ENCODE measurements at places on chromosomes 13 and 19.

GRCh38 chr13:52127378-52127777, 1.5 kb downstream of the NEK5 start:
- no peak for DNase-seq

GRCh38 chr13:113734826-113735125, 24.2 kb upstream of the TMEM255B start:
- DNase-seq, result no peak

- no peak for DNase-seq
Observed at GRCh38 chr13:97091196-97091595, 96.9 kb upstream of the OXGR1 start.

DNA sequence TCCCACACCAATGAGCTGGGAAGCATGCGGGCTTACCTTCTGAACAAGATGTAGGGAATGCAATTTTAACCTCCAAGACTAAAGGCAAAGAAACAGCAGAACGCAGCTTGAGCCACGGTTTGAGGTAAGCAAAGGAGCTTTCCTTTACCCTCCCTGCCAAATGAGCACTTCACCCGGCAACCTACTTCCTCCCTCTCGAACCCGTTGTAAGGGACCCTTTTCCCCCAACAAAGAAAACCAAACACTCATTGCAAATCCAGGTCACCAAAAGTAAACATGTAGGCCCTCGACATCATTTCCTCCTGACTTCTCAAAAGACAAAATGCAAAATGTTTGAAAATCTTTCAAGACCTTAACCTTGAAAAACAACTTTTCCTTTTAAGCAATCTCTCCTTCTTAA, 65.3 kb downstream of the ABCC4 start:
- DNase-seq, result no peak

DNA sequence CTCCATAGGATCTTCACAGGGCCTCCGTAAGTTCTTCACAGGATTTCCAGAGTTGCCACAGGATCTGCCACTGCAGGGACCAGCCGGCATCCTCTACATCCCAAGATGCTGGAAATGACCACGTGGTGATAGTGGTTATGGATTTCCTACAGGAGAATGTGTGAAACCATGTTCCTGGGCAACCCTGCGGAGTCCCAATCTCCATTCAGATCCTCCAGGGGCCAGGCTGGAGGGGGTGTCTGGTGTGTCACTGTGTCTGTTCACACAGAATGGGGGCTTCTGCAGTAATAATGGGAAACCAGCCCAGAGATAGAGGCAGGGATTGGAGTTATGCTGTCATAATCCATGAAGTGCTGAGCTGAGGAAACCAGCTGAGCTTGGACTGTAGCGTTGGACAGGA, 8.6 kb downstream of the LILRA6 start:
- DNase-seq, result no peak

DNA sequence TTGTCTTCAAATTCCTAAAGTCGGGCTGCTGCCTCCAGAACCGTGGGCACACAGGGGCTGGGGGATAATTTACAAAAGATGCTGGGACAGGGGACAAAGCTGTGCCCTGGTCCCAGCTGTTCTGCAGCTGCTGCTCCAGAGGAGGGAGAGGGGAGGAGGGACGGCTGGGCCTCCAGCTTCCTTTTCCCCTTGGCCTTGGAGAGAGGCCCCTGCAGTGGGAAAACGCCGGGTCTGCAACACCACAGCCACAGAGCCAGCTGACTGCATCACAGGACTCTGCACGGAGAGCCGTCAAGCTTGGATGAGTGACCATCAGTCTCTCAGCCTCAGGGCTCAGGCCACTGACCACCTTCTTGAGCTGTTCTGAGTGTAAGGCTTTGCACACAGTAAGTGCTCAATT, 6.1 kb downstream of the DOCK6 start:
- no peak for DNase-seq
